ENCODE measurements at places on chromosomes 6 and 20.

- DNase-seq: no peak
Observed at GRCh38 chr6:65110031-65110430, 597.0 kb downstream of the EYS start.

- no peak for DNase-seq
Observed at GRCh38 chr6:17474289-17474688, 80.9 kb downstream of the CAP2 start.

GRCh38 chr6:31332637-31333602 lies 24.1 kb downstream of the HLA-B start:
- no peak for DNase-seq

DNA sequence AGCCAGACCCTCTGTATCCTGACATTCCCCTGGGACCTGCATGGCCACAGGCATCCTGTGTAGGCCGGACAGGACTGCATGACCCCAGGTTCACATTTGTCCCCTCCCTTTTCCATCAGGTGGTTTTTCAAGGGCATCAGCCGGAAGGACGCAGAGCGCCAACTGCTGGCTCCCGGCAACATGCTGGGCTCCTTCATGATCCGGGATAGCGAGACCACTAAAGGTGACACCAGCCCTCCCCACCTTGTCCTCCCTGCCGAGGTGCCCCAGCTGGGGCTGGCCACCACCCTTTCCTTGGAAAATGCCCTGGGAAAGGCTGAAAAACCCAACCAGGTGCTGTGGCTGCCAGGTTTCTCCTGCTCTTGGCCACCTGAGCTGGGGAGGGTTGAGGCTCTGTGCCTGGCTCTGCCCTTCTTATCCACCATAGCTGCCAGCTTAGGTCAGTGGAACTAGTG lies 27.6 kb downstream of the HCK start:
- no peak for DNase-seq

DNA sequence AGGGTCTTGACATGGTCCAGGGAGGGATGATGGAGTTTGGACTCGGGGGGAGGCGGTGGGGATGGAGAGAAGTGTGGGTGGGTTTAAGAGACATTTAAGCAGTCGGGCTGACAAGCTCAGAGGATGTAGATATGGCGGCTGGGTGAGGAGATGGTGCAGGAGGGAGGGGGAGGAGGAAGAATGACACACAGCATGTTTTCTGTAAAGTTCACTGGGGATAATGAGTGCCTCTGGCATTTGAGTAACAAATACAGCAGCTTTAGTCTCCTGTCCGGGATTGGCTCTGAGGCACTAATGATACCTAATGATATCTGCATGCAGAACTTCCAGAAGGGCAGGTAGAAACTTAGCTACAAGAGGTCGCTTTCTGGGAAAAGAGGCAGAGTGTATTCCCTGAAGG lies 107.8 kb downstream of the DHX35 start:
- no peak for DNase-seq

- no peak for DNase-seq
Observed at GRCh38 chr20:64143018-64143801, 21.0 kb upstream of the MYT1 start.

DNA sequence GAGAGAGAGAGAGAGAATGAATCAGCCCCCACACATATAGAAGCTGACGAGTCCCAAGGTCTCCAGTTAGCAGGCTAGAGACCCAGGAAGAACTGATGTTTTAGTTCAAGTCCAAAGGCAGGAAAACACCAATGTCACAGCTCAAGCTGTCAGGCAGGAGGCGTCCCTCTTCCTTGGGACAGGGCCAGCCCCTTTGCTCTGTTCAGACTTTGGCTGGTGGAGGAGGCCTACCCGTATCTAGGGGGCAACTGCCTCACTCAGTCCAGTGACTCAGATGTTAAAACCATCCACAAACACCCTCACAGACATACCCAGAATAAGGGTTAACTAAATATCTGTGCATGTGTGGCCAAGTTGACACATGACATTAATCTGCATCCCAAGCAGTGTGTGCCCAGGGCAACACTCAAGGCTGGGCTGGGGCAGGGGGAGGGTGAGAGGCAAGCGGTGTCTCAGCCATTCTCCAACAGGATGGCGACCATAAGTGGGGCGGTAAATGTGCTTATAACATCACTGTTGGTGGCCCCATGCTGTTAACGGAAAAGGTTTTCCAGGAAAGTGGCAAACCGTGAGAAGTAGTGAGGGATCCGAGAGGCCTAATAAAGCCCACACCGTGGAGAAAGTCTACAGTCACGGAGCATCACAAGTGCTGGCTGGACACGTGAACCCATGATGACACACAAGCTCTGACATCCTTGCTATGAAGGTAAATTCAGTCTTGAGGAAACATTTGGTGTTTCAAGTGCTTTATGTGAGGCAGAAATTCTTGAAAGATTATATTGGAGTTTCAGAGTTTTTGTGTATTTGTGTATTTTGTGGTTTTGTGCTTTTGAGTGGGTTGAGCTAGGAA lies 28.1 kb downstream of the RAMACL start:
- DNase-seq: no peak

DNA sequence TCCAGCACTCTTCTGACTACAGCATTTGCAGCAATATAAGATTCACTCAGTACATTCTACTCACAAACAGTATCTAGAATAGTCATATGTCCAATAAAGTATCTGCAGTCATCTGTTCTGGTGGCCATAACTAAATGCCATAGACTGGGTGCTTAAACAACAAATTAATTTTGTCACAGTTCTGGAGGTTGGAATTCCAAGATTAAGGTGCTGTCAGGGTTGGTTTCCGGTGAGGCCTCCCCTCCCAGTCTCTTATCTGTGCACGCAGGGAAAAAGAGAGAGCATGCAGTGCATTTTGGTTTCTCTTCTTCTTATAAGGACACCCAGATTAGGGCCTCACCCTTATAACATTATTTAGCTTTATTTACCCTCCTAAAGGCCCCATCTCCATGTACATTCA lies 21.3 kb upstream of the NUS1 start:
- DNase-seq: no peak
